Iris pigment epithelial cell (primary cell): ENCODE measurements at places on chromosomes 3 and 15.

GRCh38 chr3:189360291-189360690 lies 188.5 kb downstream of the TPRG1 start:
- no peak for DNase-seq

DNA sequence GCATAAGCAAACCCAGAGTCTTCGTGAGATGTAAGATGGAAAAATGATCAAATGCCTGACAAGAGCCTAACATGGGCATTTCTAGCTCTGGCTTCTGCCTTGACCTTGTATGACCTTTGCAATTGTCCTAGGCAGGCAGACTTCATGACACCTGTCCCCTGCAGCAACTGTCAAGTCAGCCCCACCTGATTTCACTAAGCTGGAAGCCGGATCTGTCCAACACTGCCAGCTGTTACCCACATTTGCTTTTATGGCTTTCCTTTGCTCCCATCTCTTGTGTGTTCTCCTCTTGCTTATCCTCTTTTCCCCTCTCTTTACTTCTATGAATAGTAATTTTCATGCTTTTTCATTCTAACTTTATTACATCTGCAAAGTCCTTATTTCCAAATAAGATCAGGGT lies 48.5 kb upstream of the TNIK start:
- DNase-seq: no peak

DNA sequence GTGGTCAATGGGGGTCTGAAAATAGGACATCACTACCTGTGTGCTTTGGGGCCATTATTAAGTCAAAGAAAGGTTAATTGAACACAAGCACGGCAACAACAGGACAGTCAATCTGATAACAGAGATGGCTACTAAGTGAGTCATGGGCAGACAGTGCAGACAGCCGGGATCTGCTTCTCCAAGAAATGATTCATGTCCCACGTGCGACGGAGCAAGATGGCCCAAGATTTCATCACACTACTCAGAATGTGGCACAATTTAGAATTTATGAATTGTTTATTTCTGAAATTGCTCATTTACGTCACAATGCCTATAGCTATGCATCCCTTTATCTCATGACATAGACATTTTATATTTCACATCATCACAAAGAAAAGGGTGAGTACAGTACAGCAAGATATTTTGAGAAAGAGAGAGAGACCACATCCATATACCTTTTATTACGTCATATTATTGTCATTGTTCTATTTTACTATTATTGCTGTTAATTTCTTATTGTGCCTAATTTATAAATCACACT lies 770.6 kb upstream of the NR2F2 start:
- peak; percentile 97 for DNase-seq

DNA sequence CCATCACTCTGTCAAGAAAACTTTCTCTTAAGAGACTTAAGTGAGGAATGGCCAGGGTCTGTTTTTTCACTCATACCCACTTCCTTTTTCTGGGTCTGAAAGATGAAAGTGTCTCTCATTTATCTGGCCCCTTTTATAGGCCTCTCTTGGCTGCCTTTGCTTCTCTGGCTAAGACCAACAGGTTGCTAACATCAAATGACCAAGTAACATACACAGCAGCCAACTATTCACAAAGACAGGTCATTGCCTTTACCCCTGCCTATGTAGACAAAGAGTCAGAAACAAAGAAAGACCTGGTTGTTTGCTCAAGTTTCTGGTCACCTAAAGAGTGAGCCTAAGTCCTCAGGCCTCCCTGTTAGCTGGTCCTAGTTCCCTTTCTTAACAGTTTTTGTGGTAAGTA lies 24.0 kb upstream of the CSTA start:
- no peak for DNase-seq

GRCh38 chr3:331881-332280 lies 135.3 kb downstream of the CHL1 start:
- DNase-seq: peak; percentile 19

DNA sequence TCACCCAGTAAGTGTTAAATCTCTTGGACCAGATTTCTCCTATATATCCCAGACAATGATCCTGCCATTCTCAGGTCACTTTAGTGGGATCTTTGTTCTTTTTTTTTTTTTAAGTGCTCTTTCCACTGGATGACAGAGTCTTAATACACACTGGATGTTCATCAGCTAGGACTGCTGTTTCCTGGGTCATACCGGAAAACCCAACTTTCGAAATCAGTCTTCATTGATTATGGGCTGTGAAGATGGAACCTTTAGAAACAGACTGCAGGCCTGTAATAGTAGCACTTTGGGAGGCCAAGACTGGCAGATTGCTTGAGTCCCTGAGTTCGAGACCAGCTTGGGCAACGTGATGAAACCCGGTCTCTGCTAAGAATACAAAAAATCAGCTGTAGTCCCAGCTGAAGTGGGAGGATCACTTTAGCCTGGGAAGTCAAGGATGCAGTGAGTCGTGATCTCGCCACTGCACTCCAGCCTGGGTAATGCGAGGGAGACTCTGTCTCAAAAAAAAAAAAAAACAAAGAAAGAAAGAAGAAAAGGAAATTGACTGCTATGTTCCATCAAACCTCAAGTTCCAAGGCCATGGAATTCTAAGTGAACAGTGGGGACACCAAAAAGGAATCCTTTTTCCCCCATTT lies 2.3 kb downstream of the EOGT start:
- peak; percentile 18 for DNase-seq

DNA sequence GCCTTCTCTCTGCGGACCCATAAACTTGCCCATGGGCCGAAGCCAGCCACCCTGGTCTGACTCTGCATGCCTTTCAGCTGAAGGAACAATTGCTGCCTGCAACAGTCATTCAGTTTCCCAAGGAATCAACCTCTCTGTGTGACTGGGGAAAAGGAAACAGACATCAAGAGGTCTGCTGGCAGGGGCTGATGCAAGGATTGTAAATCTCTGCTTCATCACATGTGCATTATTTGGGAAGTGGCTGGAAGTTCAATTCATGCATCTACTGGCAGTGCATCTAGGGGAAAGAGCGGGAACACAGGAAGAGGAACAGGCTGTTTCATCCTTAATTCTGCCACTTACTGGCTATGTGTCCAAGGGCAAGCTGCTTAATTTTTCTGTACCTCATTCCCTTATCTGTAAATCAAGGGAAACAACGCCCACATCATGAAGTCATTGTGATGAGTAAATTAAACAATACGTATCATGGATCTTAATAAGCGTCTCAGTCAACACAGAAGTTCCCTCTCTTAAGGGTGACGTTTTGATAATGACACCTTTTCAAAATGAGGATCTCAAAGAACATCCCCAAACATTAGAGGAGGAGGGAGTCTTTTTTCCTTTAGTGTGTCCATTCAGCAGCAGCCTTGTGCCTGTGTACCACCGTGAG lies 17.4 kb upstream of the ADPGK start:
- no peak for DNase-seq
